ENCODE measurements at places on chromosomes 5 and 9. TPM values are rescaled to one million over a fixed set of nuclear protein-coding genes. Genes with fewer than 3 reads are reported as not detected.

Gene WNT8A
- not detected for total RNA-seq

GRCh38 chr9:86907346-86907745 is 40.0 kb downstream of the GAS1 start:
- DNase-seq, result no peak

DNA sequence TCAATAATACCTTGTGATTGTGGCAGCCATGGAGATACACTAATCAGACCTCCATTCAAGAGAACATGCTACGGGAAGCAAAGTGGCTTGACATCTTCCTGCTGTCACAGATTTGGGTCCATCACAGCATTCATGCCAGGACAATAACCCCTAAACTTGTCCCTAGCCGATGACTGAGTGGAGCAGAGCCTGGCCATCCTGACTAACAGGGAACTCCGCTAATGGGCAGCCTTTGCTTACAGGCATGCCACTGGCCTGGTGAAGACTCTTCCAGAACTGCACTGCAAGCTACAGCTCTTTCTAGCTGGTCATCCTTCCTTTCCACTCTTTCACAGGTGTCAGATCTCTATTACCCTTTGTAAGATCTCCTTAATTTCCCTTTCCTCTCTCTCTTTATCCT is 16.0 kb downstream of the FAM174A start:
- DNase-seq, result no peak

Gene FOXD4L6
- total RNA-seq, result not detected

GRCh38 chr9:98080326-98080725 is 23.8 kb downstream of the NANS start:
- no peak for DNase-seq

DNA sequence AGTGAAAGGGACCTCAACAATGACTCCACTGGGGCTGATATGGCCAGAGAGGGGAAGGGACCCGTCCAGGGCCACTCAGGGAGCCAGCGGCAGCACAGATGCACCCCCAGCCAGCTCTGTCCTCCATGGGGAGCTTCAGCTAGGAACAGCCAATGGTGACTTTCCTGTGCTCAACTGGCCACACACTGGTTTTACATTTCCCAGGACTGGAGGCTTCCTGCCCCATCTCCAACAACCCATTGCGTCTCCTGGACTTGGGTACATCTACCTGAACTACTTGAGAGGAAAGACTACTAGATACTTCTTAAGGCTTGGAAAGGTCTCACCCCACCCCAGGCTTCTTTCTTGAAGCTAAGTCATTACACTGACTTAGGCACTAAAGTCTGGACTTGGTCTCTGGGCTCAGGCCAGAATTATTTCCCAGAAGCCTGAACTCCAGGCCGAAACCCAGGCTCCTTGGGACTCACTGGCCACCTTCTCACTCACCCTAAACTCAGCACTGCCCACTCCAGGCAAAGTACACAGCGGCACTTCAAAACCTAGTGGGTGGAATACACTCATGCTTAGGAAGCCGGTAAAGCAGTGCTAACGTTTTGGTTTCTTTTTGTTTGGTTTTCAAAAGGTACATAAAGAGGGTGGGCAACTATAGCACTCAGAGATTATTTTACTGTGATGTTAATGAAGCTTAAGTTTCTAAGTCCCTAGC is 1.5 kb downstream of the IGFBPL1 start:
- no peak for DNase-seq

- DNase-seq, result no peak
Observed at GRCh38 chr5:149870232-149870631, 74.4 kb downstream of the PDE6A start.

- DNase-seq, result peak; percentile 45
Observed at GRCh38 chr9:75889977-75890471, 449 bp upstream of the PCSK5 start.

Gene GPR150
- total RNA-seq, result not detected

DNA sequence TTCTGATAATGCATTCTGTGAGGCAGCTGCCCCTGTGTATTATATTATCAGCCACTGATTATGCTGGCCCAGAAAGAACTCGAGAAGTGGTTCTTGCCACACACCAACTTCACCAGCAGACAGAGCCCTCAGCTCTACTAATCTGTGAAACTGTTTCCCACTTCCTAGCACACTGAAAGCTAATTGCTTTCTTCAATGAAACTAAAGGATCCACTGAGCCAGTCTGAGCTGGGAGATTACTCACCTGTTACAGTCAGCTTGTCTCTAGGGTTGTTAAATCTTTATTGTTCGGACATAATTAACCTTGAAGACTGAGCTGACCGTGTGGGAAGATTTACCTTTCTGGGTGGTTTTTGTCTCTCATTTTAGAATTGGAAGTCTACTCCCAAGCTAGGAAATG is 263.2 kb downstream of the KCTD16 start:
- DNase-seq, result no peak

Gene CARTPT
- total RNA-seq, result not detected

GRCh38 chr9:120151806-120152205 is 428.2 kb downstream of the CDK5RAP2 start:
- DNase-seq, result no peak

DNA sequence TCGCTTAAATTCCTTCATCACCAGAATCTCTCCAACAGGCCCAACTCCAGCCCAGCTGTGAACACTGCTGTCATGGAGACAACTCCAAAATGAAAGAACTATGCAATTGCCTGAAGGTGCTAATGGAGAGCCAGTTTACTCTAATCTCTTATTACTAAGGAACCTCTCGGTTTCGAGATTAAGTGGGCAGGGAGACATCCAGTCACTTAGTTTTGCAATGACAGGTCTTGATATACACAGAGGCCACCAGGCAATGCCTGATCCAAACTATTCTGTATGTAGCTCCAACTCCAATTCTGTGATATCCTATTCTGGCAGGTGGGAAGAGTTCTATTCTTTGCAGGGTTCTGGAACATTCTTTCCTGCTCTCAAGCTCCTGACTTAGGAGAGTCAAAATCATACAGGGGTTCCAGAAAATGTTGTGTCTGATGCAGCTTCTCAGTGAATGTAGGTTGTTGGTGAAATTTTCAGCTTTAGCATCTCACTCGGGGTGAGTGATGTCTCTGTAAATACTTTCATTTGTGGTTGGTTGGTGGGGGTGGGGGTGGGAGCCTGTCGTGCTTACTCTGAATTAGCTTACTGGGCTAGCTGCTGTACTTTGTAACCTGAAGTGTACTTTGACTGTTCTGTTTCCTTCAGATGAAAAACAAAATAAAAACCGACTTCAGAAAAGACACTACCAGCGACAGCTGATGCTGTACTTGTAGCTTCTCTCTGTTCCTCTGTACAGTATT is 170.9 kb downstream of the PALM2AKAP2 start:
- no peak for DNase-seq

- no peak for DNase-seq
Observed at GRCh38 chr5:169886033-169886432, 94.3 kb downstream of the INSYN2B start.

- peak; percentile 12 for DNase-seq
Observed at GRCh38 chr5:85458319-85458718, 1073.6 kb upstream of the EDIL3 start.

Gene AIF1L
- total RNA-seq, result 22.8 TPM

DNA sequence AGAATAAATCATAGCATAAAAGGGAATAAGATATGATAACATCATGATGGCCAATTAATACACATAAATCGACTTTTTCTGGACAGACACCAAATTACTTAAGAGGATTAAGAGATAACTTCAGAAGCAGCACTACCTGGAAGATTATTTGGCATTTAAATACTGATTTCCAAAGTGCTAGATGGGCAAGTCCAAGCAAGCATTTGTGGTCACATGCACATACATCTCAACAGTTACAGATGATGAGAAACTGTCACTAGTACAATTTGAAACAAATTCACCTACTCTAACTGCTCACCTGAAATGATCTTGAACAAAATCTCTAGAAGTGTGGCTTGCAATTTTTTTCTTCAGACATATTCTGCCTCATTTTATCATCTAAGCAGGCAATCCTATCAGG is 26.8 kb upstream of the RASGEF1C start:
- no peak for DNase-seq

DNA sequence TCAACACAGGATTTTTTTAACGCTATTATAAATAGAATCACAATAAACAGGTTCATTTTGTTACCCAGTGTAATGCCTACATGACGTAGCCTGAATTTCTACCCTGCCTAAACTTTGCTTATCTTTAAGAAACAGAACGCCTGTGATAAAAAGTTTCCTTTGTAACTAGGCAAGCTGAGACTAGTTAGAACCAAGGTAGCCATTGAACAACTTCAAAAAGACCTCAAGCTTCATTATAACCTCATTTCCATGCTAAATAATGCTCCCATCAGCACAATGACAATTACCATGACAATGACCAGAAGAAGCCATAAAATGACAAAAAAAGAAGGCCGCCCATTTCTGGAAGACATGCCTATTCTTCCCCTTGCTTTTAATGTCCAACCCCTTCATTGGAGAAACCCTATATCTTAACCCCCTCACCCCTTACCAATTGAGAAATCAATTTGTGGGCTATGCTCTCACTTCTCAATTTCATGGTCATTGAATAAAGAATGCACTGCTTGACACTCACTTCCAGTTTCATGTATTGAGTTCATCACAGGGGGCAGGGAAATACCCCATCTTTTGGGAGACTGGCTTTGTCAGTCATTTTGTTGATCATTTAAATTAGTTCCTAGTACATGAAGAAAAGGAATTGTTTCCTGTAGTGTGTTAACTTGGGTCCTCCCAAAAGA is 276.8 kb downstream of the MCTP1 start:
- DNase-seq, result no peak

Gene TMEFF1
- total RNA-seq, result not detected

Gene MARCOL
- total RNA-seq, result not detected

GRCh38 chr9:19934301-19934871 is 145.5 kb upstream of the SLC24A2 start:
- DNase-seq, result peak; percentile 59

DNA sequence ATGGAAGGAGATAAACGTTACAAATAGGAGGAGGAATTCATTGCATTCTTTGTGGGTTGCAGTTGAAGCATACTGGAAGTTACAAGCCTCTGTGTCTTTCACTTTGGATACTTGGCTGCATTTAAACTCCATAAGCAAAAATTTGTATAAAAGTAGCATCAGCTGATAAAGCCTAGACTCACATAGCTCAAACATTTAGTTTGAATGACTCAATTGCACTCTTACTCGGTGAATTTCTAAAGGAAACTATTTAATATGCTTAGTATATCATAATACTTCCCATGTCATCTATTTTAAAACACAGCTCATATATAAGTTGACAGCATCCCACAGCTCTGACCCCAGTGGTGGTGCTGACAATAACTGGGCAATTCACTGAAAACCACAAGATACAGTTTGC is 596.6 kb upstream of the ZNF608 start:
- no peak for DNase-seq

GRCh38 chr5:10339058-10339811 is 14.3 kb upstream of the MARCHF6 start:
- no peak for DNase-seq

DNA sequence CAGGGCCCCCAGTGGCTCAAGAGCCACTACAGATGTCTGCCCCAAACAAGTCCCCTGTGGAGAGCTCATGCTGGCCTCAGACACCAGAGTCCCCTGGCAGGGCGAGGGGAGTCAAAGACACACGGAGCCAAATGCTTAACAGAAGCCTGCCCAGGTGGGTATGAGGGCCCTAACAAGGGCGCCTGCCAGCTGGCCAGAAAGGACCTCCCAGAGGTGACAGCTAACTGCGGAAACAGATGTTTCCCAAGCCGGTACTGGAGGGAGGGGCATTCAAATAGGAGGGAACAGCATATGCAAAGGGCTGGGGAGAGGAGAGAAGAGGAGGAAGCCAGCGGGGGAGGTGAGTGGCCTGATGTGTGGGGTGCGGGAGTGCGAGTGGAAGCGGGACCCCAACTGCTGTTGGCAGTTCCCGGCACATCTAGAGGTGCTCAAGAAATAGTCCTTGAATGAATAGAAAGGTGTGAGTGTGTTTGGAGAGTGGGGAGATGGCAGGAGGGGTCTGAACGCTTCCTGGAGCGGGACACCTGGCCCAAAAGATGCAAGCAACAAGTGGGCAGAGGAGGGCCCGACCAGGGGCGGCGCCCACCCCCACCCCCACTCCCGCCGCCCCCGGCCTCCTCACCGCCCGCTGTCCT is 824 bp downstream of the MXD3 start:
- no peak for DNase-seq

Gene ECSCR
- total RNA-seq, result 18.0 TPM

DNA sequence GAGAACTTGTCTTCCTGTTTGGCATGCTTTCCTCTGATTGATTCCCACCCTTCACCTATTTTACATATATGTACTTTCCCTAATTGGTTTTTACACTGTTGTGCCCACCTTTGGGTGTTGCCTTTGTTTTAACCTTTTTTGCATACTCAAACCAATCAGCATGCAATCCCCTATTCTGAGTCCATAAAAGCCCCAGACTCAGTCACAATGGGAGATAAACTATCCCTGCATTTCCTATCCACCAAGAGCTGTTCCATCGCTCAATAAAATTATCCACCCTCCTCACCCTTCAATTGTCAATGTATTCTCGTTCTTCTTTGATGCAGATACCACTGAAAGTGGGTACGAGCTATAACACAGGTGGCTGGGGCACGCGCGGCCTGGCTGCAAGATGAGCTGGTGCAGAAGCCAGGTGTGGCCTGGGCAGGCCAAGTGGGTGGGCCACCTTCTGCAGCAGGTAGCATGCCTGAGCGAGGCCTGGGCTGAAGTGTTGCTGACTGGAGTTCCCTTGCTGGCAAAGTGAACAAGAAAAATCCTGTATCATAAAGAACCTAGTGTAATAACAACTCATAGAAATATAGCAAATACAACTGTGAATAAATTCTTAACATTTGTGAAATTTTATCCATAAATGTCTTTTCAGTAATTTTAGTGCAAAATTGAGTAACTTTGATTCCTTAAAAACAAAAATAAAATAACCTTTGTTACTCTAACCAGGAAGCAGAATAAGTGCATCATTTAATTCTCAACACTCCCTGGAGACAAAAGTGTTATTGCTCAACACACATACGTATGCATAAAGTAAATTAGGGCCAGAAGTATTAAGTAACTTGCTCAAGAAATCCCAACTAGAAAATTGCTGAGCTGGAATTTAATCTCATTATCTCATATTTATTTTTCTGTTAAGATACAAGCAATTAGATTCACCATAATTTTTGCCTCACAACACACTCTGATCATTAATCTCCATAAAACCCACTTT is 685.3 kb upstream of the EDIL3 start:
- no peak for DNase-seq

DNA sequence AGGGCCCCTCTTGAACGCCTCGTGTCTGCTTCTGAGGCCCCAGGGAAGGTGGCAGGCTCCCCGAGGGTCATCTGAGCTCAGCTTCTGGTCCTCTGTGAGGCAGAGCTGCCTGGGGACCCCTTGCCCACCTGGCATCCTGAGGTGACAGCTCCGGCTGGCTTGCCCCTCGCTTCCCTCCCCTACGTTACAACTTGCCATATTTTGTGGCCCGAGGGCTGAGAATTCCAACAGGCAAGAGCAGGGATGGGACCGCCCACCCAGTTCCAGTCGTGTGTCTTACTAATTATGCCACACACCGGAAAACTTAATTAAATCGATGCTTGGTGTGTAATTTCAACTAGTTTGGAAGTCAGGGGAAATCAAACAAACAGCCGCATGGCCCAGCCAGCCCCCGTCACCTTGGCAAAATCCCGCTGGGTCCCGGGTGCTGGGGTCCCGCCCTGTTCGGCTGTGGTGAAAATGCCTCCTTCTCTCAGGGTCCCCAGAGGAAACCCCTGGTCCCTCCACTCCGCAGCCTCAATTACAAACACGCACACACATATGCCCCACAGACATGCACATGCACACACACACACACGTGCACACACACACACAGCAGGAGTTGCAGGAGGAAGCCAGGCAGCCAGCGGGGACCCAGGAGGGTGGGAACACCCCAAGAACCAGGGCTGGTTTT is 221.0 kb upstream of the IER5L start:
- DNase-seq, result peak; percentile 36

- no peak for DNase-seq
Observed at GRCh38 chr5:10595672-10596309, 31.9 kb downstream of the ANKRD33B start.

Gene FBXW11
- total RNA-seq, result 59.3 TPM

Data from Right ventricle myocardium superior (tissue), 1 donor.